ENCODE measurements at places on chromosomes 2 and 18.
A peak's percentile ranks its signal among the peaks of the same experiment; 100 is the strongest.

GRCh38 chr18:50044402-50044801 is 150.5 kb downstream of the MYO5B start:
- no peak for DNase-seq
- H3K27me3 ChIP-seq = peaks cover 4% of the 10 kb centered on the region
- no peaks in the 10 kb centered on the region for H3K36me3 ChIP-seq
- H3K27ac ChIP-seq = no peak overlapping the region
- H3K4me1 ChIP-seq = no peaks in the 10 kb centered on the region
- H3K4me3 ChIP-seq = no peak overlapping the region

DNA sequence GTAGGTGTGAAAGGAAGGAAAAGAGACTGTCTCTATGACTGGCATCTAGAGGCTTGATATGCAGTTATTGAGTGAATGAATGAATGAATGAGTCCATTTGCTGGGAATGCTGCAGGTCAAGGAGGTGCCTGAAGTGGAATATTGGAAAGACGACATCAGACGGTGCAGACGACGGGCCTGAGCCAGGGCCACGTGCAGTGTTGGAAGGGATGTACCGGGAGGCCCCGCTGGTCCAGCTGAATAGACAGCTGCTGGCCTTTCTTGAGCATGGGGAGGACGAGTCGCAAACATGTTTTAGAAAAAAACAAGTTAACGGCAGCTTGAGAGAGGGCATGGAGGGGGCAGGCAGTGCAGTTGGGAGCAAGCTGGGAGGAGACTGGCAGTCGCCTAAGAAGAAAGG is 237.1 kb upstream of the PXDN start:
- DNase-seq = no peak
- no peak overlapping the region for H3K27ac ChIP-seq
- no peaks in the 10 kb centered on the region for H3K36me3 ChIP-seq
- H3K4me1 ChIP-seq = no peaks in the 10 kb centered on the region

- H3K27me3 ChIP-seq = no peaks in the 10 kb centered on the region
- DNase-seq = no peak
- H3K4me3 ChIP-seq = no peak overlapping the region
Measured at GRCh38 chr2:100670232-100670631, 107.4 kb downstream of the PDCL3 start.

GRCh38 chr2:105388971-105389381 is 9.9 kb downstream of the FHL2 start:
- peak overlapping the region; percentile 88 for H3K27ac ChIP-seq
- peaks cover 4% of the 10 kb centered on the region for H3K36me3 ChIP-seq
- DNase-seq = no peak
- peaks cover 59% of the 10 kb centered on the region for H3K4me1 ChIP-seq

DNA sequence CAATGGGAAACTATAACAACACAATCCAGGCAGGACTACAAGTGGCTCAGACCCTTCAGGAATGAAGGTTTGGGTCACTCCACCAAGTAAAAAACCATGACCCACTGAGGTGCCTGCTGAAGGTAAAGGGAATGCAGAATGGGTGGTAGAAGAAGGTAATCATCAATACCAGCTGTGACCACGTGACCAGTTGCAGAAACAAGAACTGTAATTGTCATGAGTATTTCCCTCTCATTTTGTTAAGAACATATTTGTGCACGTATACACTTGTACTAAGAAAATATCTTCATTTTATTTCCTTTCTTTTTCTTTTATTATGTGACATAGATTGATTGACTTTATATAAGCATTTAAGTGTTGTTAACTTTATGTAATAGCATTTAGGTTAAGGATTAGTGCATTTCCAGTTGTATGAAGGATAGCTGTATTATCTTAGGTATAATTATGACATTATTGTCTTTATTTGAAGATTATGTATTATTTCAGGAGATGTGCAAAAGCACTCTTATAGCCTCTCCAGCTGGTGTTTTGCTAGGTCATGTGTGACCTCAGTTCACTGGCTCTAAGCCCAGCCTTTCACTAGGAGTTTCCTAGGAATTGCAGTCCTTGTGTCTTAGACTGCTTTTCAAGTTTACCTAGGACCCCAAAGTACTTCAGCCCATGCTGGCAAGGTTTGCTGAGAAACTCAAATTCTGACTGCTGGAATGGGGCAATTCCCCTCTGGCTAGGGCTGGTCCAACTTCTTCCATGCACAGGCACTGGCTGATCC is 125.7 kb upstream of the DPP10 start:
- H3K27me3 ChIP-seq = no peaks in the 10 kb centered on the region
- no peak overlapping the region for H3K4me3 ChIP-seq
- H3K4me1 ChIP-seq = no peaks in the 10 kb centered on the region
- no peak overlapping the region for H3K27ac ChIP-seq

- no peaks in the 10 kb centered on the region for H3K27me3 ChIP-seq
- no peaks in the 10 kb centered on the region for H3K4me1 ChIP-seq
- no peak overlapping the region for H3K4me3 ChIP-seq
- H3K27ac ChIP-seq = no peak overlapping the region
- DNase-seq = no peak
- peaks cover 73% of the 10 kb centered on the region for H3K36me3 ChIP-seq
Measured at GRCh38 chr2:27471961-27472360, 17.6 kb downstream of the IFT172 start.

GRCh38 chr2:219537657-219538488 is 5.7 kb downstream of the CHPF start:
- no peaks in the 10 kb centered on the region for H3K27me3 ChIP-seq
- peaks cover 12% of the 10 kb centered on the region for H3K4me1 ChIP-seq
- no peak for DNase-seq
- H3K4me3 ChIP-seq = no peak overlapping the region

GRCh38 chr2:115609978-115610377 is 1167.5 kb downstream of the DPP10 start:
- H3K36me3 ChIP-seq = no peaks in the 10 kb centered on the region
- no peaks in the 10 kb centered on the region for H3K4me1 ChIP-seq
- H3K27ac ChIP-seq = no peak overlapping the region
- H3K4me3 ChIP-seq = no peak overlapping the region
- DNase-seq = no peak

- H3K27me3 ChIP-seq = no peaks in the 10 kb centered on the region
- H3K4me1 ChIP-seq = no peaks in the 10 kb centered on the region
- H3K36me3 ChIP-seq = no peaks in the 10 kb centered on the region
Measured at GRCh38 chr18:53567929-53568574, 656.4 kb downstream of the MBD2 start.

- no peak overlapping the region for H3K4me3 ChIP-seq
- H3K4me1 ChIP-seq = no peaks in the 10 kb centered on the region
- DNase-seq = peak; percentile 19
Measured at GRCh38 chr2:238495422-238495821, 68.7 kb downstream of the ASB1 start.

DNA sequence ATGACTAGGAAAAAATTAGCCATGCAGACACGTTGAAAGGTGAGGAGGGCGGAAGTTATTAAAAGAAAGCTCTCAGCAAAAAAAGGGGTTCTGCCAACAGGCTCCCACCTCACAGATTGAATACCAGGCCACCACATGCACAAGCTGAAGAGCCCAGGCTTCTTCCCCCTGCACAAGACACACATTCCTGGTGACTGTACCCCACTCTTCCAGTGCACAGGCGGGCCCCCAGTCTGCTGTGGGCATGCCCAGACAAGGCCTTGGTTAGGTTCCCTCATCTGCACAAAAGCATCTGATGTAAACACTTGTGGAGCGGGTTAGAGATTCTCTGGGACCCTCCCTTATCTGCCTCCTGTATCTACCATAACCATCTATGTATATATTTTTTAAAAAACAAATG is 81.7 kb downstream of the AGPS start:
- H3K27me3 ChIP-seq = no peaks in the 10 kb centered on the region
- H3K4me3 ChIP-seq = no peak overlapping the region
- no peak for DNase-seq
- no peaks in the 10 kb centered on the region for H3K4me1 ChIP-seq

DNA sequence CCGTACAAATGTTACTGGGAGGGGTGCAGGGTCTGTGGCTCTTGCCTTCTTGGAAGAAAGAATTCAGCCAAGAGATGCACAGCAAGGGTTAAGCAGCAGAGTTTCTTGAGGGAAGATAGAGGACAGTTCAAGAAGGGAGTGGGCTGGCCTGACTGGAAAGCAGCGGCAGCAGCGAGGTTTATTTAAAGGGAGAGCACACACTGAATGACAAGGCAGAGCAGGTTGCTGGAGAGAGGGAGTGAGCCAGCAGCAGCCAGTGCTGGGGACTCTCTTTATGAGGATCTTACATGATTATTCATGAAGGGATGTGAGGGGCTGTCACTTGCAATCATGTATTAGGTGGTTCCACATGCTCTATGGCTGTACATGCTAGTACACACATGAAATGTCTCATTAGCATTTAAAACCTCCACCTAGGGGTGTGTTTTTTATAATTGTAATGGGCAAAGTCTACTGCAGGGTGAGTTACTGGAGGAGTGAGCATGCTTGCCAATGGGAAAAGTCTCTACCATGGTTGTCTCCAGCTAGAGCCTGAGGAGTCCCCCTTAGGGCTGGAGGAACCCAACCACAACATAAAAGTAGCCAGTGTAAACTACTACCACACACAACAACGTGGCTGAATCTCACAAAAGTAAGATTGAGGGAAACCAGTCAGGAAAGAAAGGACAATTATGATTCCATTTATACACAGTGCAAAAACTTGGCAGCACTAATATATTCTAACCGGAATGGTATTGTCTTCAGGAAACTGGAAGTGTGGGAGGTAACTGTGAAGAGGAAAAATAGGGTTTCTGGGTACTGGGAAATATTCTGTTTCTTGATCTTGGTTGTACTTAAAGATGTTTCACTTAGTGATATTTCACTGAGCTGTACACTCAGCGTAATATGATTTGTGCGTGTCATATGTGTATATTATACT is 87.6 kb upstream of the FAM110C start:
- H3K4me1 ChIP-seq = no peaks in the 10 kb centered on the region
- no peak for DNase-seq
- no peaks in the 10 kb centered on the region for H3K27me3 ChIP-seq
- no peak overlapping the region for H3K4me3 ChIP-seq
- H3K27ac ChIP-seq = no peak overlapping the region

DNA sequence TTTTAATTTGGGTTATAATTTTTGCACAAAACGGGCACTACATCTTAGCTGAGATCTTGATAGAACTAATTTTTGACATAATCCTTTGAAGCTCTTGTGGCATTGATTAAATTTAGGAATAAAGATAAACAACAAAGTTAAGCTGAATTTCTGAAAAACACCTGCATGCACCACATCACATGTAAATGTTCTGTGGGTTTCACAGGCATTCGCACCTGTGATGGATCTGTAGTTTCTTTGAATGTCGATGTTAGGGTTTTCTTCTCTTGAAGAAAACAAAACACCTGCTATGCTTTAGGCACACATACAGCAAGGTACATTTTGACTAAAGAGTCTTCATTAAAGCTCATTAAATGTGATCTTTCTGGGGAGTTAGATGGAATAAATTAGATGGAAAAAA is 60.3 kb downstream of the RPIA start:
- peaks cover 14% of the 10 kb centered on the region for H3K4me1 ChIP-seq
- no peak for DNase-seq
- H3K36me3 ChIP-seq = peaks cover 7% of the 10 kb centered on the region
- H3K27ac ChIP-seq = no peak overlapping the region

DNA sequence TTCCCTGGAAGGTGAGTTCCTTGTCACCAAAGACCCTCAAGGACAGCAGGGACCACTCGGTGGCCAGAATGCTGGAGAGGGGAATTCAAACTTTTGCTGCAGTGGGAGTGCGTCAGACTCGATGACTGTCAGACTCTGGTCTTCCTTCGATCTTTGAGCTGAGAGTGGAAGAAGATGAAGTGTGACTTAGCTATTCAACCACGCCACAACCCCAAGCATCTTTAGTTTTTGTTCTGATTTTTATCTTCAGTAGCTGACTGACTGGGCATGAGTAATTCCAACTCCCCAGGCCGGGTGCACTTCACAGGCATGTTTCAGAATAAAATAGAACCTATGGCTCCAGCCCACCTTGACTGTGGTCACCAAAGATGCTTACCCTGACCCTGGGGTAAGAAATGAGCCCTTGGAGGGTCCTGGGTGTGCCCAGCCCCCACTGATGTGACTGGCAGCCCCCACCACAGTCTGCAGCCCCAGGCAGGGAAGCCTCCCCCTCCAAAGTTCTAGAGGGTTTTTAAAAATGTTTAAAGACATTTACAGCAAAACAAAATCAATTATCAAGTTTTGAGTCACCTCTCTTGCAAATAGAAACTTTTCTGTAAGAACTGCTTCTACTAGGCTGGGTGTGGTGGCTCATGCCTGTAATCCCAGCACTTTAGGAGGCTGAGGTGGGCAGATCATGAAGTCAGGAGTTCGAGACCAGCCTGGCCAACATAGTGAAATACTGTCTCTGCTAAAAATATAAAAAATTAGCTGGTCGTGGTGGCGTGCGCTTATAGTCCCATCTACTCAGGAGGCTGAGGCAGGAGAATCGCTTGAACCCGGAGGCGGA is 24.9 kb upstream of the YWHAQ start:
- H3K36me3 ChIP-seq = no peaks in the 10 kb centered on the region
- H3K27me3 ChIP-seq = no peaks in the 10 kb centered on the region
- H3K4me3 ChIP-seq = no peak overlapping the region
- DNase-seq = no peak

GRCh38 chr2:230924470-230925341 is at the start of gene GPR55:
Gene GPR55, minus strand, starts transcription at chr2:230925242. Its CDS starts 14,280 bp downstream, at chr2:230910962.
- H3K4me3 ChIP-seq = no peak within 1 kb of the TSS
- no peak for DNase-seq
- H3K36me3 ChIP-seq = no peaks in the 10 kb centered on the region

GRCh38 chr2:33804155-33804554 is 205.1 kb upstream of the FAM98A start:
- H3K27ac ChIP-seq = no peak overlapping the region
- no peak for DNase-seq
- H3K4me3 ChIP-seq = no peak overlapping the region
- H3K4me1 ChIP-seq = no peaks in the 10 kb centered on the region

- DNase-seq = no peak
- no peaks in the 10 kb centered on the region for H3K4me1 ChIP-seq
Measured at GRCh38 chr2:4976407-4976806, 715.8 kb upstream of the SOX11 start.

- DNase-seq = no peak
- H3K27ac ChIP-seq = peak overlapping the region; percentile 94
- H3K27me3 ChIP-seq = no peaks in the 10 kb centered on the region
- peak overlapping the region; percentile 81 for H3K4me3 ChIP-seq
- peaks cover 11% of the 10 kb centered on the region for H3K4me1 ChIP-seq
Measured at GRCh38 chr2:53969285-53969967, 1.4 kb downstream of the PSME4 start.

DNA sequence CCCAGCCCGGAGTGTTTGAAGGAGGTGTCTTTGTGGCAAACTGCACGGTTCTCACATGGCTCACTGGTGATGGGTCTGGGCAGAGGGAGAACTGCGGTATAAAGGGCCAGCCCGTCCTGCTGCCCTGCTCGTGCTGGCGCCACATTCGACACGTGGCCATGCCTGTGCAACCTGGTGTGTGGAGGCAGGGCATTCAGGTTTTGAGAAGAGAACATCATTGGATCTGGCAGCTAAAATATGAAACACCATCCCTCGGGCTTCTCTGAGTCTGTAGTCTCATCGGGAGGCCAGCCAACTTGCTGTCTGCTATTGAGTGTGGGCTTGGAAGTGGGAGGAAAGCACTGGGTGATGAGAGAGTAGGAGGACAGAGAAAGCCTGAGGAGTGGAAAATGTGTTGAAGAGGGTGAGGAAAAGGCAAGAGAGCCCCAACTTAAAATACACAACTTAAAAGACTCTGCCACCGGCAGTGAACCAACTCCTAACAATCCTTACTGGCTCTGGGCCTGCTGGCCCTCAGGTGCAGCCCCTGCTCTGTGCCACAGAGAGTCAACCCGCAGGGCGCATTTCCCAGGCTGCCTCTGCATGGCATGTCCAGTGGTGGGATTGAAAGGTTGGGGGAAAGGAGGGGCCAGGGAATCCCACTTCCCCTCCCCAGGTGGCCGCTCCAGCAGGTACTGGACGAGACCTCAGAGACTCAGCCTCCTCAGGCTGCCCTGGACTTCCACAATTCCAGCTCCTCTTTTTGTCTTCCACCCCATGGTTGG is 112.7 kb upstream of the DLX2 start:
- DNase-seq = no peak
- no peaks in the 10 kb centered on the region for H3K4me1 ChIP-seq
- no peak overlapping the region for H3K27ac ChIP-seq
- no peaks in the 10 kb centered on the region for H3K36me3 ChIP-seq
- no peak overlapping the region for H3K4me3 ChIP-seq
